ENCODE measurements at places on chromosomes 7 and 10. TPM values are rescaled to one million over a fixed set of nuclear protein-coding genes. Genes with fewer than 3 reads are reported as not detected.

DNA sequence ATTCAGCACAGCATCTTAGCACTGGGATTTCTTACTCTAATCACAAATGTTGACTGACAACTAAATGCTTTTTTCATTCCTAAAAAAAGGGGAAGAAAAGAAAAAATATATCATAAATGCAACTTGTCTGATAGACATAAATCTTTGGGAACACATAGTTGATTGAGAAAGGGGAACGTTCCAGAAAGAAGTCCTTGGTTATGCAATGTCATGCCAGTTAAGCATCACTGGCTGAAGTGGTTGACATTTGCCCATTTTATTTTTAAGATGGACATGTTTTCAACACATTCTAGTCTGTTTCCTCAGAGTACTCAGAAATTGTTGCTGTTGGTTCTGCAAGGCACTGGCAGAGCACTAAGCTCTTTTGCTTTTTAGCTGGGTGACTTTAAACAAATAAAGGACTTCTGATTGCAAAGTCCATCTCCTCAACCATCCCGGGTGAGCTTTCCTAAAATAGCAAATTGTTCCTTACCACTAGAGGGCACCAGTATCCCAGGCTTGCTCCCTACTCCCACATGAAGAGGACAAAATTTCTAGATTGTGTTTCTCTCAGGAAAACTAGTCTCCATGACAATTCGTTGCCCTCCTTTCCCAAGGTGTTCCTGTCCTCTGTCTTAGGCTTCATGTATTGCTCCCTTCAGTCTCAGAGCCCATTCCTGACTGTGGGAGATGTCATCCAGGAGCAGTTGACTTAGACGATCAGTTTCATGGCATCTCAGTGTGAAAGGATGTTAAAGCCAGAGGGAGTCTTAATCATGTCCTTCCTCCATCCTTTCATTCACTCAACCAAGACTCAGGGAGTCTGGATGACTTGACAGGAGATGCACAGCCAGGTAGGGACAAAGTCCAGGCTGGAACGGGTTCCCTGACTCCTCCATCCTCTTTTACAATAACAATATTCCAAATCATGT lies 23.9 kb downstream of the OPALIN start:
- peak; percentile 48 for DNase-seq

DNA sequence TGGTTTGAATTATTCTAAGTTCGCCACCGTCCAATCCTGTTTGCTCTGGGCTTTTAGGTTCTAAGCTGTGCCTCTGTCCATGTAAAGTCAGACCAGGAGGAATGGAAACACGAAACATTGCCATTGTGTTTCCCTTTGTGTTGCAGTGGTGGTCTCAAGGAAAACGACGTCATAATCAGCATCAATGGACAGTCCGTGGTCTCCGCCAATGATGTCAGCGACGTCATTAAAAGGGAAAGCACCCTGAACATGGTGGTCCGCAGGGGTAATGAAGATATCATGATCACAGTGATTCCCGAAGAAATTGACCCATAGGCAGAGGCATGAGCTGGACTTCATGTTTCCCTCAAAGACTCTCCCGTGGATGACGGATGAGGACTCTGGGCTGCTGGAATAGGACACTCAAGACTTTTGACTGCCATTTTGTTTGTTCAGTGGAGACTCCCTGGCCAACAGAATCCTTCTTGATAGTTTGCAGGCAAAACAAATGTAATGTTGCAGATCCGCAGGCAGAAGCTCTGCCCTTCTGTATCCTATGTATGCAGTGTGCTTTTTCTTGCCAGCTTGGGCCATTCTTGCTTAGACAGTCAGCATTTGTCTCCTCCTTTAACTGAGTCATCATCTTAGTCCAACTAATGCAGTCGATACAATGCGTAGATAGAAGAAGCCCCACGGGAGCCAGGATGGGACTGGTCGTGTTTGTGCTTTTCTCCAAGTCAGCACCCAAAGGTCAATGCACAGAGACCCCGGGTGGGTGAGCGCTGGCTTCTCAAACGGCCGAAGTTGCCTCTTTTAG lies 46.3 kb upstream of the DMBT1 start:
- DNase-seq, result no peak

DNA sequence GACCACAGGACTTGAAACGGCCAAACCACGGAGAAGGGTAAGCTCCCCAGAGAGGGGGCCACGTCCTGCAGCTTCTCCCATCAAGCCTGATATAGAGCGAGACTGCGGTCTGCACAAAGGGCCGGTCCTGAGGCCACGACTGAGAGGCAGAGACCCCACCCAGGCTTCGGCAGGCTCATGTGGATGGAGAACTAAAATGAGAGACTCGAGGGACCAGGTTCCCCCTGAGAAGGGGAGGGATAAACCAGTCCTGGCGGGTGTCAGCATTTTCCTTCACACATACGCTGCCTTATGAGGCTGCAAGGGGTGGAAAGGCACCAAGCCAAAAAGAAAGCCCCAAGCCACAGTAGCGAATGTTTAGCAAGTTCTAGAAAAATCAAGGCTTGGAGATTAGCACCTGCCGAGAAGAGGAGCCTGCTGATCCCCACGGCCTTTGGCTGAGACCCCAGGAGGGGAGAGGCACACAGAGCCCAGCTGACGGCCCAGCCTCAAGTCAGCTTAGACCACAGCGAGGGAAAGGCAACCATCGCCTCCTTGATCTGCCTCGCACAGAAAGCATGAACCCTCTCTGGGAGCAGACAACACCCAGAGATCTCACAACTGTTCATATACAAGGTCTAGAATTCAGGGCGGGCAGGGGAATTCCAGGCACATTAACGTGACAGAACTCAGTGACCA lies 92.6 kb upstream of the RNF32 start:
- no peak for DNase-seq

- no peak for DNase-seq
Observed at GRCh38 chr10:113005380-113005779, 55.3 kb downstream of the TCF7L2 start.

DNA sequence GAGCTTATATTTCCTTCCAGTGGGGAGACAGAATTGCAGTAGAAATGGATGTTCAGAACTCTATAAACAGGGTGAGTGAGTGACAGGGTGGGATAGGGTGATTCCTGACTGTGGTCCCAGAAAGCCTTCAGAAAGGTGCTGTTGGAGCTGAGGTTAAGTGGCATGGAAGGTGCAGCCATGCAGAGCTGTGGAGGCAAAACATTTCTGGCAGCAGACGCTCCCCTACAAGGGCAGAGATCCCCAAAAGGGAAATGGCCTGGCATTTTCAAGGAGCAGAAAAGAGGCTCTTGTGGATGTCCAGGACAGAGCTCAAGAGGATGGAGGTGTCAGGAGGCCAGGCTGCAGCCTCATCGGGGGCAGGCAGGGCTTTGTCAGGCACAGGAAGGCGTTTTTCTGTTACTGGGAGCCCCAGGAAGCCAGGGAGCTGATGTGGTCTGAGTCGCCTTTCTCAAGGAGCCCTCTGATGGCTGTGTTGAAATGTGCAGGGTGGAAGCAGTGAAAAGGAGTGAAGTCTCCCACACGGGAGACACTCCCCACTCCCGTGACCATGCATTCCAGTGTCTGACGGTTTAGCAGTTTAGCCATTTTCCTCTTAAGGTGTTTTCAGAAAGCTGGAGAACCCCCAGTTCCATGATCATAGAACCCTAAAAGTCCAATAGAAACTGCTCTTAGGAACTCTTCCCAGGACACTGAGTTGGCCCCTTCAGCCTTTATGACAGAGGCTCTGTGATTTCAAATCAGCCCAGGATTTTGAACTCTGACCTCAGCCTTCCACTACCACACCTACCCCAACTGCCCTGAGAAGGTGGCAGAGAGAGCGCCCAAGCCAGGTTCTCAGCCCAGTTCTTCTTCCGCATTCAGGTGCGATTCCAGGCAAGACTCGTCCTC lies 96.2 kb downstream of the C10orf105 start:
- DNase-seq, result peak; percentile 38

The FAM131B gene
- total RNA-seq, result 1.5 TPM

The VPS37D gene
- total RNA-seq, result 6.1 TPM

GRCh38 chr10:43118631-43119415 lies 19.4 kb upstream of the CSGALNACT2 start:
- no peak for DNase-seq

GRCh38 chr10:72550239-72550638 lies 75.6 kb downstream of the MICU1 start:
- no peak for DNase-seq

The OPN1SW gene
- 2.8 TPM for total RNA-seq

GRCh38 chr10:3261921-3262320 lies 89.3 kb upstream of the PITRM1 start:
- DNase-seq, result peak; percentile 35

GRCh38 chr10:120386896-120387295 lies 70.1 kb upstream of the PLPP4 start:
- no peak for DNase-seq

GRCh38 chr7:108193594-108194498 lies 63.7 kb upstream of the LAMB4 start:
- no peak for DNase-seq

DNA sequence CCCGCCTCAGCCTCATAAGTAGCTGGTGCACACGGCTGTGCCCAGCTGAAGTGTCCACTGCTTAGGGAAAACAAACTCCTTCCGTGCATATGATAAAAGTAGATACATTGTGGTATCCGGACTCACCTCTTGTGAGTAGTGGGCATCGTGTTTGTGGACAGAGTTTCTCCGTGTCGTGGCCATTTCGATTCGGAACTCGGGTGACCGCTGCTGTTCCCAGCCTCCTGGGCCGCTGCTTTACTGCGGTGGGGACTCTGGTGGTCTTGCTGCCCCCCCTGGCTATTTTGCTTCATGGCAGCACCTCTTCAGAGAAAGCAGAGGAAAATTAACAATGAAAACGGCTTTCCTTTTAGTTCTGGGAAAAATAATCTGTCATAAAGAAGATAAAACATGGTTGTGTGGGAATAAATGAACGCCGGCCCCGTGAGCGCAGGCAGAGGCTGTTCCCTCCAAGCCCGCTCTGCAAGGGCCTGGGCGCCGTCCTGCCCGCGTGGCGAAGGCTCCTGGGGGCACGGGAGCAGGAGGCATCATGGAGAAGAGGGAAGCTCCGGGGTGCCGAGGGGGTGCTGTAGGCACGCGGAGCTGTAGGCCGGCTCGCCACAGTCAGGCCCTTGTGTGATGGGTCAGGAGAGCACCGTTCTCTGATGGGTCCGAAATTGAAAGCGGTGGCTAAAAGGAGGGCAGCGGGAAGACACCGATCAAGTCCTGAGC lies 107.4 kb downstream of the ACTR3B start:
- no peak for DNase-seq

- no peak for DNase-seq
Observed at GRCh38 chr7:23393636-23394035, 76.7 kb downstream of the IGF2BP3 start.

GRCh38 chr7:47254081-47254977 lies 327.6 kb downstream of the TNS3 start:
- DNase-seq, result peak; percentile 80

GRCh38 chr7:140719721-140720120 lies 23.2 kb downstream of the NDUFB2 start:
- no peak for DNase-seq

GRCh38 chr7:127189886-127190285 lies 62.9 kb downstream of the GRM8 start:
- peak; percentile 7 for DNase-seq

- no peak for DNase-seq
Observed at GRCh38 chr7:140638173-140638791, 2.3 kb downstream of the DENND2A start.

DNA sequence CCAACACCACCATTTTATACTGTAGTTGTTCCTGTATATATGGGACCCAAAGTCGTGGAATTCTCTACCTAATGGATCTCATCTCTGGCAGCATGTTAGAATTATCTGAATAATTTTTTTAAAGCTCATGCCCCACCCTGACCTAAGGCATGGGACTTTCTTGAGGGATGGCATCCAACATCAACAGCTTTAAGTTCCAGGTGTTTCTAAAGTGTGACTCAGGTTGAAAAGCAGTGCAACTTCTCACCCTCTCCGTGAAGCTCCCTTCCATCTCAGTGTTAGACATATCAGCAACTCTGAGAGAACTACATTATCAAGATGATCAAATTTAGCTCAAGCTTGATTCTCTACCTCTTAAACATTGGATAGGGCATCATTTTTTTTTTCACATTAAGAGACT lies 18.1 kb upstream of the RAB18 start:
- no peak for DNase-seq

The AKR1D1 gene
- not detected for total RNA-seq

- peak; percentile 22 for DNase-seq
Observed at GRCh38 chr10:45532480-45532879, 140.1 kb downstream of the ZFAND4 start.

- DNase-seq, result no peak
Observed at GRCh38 chr10:53572799-53573198, 800.2 kb upstream of the MBL2 start.

DNA sequence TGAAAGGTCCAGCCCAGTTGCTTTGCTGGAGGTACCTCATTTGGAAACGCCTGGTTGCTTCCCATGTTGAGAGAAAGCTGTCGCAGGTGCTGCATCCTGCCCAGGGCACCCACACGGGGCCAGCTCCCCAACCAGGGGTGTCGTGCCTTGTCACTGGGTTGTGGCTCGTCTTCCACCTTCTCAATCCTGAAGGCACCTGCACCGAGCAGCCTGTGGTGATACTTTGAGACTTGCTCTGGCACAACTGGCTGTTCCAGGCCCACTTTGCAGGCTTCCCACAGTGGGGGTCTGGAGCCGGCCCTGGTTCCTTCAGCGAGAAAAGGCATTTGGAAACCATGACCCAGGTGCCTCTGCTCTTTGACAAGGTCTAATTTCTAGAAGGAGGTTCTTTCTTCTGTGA lies 197.3 kb upstream of the PPP2R2D start:
- no peak for DNase-seq

GRCh38 chr7:39892361-39892760 lies 57.7 kb upstream of the CDK13 start:
- DNase-seq, result no peak

The HMX3 gene
- not detected for total RNA-seq

DNA sequence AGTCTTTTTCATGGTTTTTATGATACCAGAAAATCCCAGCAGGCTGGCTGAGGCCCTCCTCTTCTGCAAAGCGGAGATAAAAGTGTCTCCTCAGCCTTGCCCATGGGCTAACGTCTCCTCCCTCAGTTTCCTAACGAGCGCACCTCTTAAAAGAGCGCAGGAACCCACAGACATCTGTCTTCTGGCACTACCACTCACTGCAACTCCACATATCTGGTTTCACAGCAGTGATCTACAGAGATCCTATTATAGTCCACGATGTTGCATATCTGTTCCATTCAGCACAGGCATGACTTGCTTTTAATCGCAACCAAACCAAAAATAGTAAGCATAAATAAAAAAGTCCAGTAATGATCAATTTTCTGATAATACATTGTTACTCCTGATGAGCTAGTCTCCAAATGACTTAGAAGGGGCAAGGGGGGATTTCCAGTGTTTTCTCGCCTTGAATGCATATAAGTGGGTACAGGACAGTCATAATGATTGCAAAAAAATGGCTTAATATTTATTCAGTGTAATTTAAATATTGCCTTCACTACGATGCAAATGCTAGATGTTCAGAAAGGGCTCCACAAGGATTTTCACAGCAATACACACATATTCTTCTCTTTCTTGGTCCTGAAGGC lies 20.9 kb downstream of the ANKRD22 start:
- DNase-seq, result no peak

The ANKRD61 gene
- 0.35 TPM for total RNA-seq

- DNase-seq, result no peak
Observed at GRCh38 chr10:96290368-96291133, 13.7 kb upstream of the DNTT start.

Data from myocyte (in vitro differentiated cells).